ENCODE measurements at places on chromosomes 3 and 15.

DNA sequence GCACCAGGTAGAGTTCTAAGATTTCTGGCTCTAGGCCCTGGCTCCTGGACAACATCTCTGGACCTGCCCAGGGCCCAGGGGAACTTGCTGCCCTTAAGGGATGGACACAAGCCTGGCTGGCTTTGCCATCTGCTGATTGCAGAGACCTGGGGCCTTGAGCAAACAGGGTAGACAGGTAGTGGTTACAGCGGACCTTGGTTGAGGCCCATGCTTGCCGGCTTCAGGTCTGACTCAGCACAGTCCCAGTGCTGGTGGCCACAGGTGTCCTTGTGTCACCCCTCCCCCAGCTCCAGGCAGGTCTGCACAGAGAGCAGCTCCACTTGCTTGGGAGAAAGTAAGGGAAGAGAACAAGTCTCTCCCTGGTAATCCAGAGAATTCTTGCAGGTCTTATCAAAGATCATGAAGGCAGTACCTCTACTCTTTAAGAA, 15.9 kb upstream of the ACTL6A start:
- DNase-seq, result no peak

DNA sequence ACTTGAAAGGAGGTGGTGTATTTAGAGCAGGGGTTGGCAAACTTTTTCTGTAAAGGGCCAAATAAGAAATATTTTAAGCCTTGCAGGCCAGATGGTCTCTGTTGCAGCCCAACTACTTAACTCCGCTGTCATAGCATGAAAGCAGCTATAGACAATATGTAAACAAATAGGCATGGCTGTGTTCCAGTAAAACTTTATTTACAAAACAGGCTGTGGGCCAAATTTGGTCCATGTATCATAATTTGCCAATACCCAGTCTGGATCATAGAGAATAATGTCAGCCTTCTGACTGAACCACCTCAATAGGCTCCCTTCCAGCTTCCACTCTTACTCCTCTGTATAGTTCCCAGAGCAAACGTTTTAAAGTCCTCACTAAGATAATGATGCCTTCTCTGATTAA, 638.8 kb upstream of the CFAP20DC start:
- no peak for DNase-seq

DNA sequence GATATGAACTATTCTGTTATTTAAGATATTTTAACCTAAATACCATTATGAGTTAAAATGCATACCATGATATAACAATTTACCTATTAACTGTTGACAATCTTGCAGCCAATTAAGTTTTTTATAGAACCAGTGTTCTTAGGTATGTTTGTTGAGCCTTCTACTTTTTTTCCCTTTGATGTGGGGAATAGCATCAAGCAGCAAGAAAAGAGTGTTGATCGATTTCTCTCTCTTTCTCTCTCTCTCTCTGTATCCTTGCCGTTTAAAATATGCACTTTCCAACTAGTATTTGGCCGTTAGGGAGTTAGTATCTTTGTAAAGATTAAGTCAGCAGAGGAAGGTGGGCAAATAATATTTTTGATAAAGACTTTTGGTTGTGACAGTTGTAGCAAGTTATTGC, 5.9 kb downstream of the CHD2 start:
- no peak for DNase-seq

DNA sequence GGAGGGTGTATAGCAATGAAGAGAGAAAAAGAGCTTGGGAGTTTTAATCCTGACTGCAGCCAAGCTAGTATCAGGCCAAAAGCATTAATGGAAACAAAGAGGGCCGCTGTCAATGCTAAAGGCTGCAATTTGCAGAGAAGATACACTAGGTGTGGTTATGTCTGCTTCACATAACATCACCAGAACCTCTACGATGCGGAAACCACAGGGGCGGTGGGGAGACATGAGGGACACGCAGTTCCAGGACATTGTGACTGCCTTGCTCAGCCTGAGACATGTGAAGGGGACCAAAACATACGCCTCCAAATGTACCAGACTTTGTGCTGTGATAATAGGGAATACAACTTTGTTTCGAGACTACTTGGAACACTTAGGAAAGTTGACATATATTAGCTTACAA, 88.4 kb downstream of the APBA2 start:
- DNase-seq, result no peak

DNA sequence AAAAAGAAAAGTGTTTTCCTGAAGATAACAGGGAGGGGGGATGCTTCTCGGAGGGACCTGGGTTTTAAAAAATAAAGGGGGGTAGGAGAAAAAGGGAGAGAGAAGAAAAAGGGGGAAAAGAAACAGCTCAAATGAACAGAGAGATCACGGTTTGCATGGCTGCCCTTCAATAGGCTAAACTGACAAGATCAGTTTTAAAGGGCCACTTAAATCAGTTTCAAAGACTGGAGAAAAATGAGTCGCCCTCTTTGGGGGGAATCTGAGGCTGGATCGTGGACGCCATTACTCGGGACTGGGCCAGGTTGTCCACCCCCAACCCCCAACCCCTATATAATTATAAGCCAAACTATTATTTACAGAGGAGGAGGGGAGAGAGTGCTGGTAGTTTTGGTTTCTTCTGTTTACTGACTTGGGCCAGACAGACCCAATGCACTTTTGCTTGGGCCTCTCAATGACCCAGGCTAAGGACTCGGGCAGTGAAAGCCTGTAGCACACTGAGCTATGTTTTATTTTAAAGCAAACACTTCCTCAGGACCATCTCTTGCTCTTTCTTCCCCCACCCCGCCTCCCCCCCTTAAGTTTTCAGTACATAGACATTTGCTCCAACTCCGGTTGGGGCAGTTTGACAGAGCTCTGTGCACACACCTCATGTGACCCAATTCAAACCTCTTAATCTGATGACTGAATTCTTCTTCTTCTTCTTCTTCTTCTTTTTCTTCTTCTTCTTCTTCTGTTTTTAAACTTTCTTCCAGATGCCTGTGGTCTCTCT, 6.3 kb downstream of the NR2F2 start:
- DNase-seq, result no peak

DNA sequence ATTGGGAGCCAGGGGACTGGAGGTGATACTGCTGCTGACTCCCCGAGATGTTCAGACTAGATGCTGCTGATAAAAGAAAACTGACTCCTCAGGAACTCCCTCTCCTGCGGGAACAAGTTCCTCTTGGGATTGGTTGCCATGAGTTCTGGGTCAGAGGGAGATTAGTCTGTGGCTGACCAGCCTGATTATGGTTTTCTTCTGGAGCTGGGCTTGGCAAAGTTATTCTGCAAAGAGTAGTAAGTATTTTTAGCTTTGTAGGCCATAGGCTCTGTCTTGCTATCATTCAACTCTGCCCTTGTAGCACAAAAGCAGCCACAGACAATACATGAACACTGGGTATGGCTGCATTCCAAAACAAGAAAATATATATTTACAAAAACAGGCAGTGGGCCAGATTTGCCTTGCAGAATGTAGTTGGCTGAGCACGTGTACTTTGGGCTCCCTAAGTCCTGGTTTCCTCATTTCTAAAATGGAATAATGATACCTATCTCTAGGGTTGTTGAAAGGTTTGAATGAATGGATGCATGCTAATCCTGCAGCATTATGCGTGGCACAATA, 796.8 kb downstream of the AGBL1 start:
- DNase-seq, result no peak

GRCh38 chr15:64738226-64739095, 36.9 kb downstream of the RBPMS2 start:
- no peak for DNase-seq

GRCh38 chr3:73405853-73406252, 218.9 kb downstream of the PDZRN3 start:
- no peak for DNase-seq

GRCh38 chr15:53470743-53471142, 288.7 kb downstream of the WDR72 start:
- no peak for DNase-seq

DNA sequence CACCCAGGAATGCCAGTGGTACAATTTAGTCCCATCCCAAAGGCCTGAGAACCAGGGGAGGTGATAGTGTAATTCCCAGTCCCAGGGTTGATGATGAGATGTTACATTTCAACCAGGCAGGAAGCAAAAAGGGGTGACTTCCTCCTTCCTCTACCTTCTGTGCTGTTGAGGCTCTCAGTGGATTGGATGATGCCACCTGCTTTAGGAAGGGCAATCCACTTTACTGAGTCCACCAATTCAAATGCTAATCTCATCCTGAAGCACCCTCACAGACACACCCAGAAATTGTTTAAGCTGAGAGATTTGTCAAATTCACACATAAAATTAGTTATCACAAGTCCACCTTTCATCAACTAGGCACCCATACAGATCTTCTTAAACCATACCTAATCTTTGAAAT, 418.5 kb upstream of the GOLIM4 start:
- no peak for DNase-seq

DNA sequence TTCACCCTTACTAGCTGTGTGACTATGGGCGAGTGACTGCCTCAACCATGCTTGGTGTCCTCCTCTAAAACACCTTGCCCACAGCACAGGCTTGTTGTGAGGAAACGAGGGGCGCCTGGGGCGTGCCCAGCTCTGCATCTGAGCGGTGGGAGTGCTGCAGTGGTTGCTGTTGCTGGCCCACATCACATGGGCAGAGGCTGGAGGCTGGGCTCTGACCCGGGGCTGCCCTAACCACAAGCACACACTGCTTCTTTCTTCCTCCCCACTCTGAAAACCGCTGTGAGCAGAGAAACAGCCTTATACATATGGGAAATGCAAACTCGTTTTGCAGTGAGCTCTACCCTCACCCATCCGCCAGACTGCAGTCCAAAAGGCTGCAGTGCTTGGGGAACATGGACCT, 74.8 kb upstream of the RPL32 start:
- no peak for DNase-seq

DNA sequence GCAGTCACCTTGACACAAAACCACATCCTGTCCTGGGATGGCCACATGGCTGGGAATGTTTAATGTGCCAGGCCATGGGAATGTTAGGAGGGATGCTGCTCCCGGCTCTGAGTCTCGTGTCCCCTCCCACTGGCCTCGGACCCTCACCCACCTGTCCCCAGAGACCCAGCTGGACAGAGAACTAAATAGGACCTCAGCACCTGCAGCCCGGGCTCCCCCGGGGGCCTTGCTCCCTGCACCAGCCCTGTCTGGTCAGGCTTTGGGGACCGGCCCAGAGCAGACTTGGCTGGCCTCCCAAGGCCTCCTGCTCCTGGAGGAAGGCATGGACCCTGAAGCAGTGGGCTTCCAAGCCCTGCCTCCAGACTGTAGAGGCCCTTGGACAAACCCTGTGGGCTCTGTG, 100.0 kb upstream of the IQSEC1 start:
- DNase-seq, result no peak

DNA sequence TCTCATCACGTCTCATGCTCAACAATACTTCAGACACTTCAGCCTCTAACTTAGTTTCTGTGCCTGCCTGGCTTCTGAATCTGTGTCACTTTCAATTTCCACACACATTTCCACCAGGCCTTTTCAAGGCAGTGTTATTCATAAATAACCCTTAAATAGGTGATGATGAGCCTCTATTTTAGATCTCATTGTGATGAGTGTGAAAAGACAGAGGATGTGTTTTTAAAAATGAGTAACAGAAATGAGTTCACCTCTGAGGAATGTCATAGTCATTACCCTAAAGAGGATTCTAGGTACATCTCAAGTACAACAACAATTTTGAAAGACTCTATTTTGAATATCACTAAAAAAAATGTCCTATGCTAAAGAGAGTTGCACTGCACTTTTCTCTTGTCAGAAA, 64.6 kb downstream of the STAC start:
- DNase-seq, result no peak

All from NCI-H1436 (cell line).